ENCODE measurements at places on chromosomes 12 and 14.

- no peak for DNase-seq
Measured at GRCh38 chr14:33452995-33453394, 497.9 kb downstream of the EGLN3 start.

- no peak for DNase-seq
Measured at GRCh38 chr14:95814363-95815225, 62.0 kb upstream of the TUNAR start.

GRCh38 chr14:92520102-92521057, 6.8 kb downstream of the RIN3 start:
- DNase-seq, result no peak

DNA sequence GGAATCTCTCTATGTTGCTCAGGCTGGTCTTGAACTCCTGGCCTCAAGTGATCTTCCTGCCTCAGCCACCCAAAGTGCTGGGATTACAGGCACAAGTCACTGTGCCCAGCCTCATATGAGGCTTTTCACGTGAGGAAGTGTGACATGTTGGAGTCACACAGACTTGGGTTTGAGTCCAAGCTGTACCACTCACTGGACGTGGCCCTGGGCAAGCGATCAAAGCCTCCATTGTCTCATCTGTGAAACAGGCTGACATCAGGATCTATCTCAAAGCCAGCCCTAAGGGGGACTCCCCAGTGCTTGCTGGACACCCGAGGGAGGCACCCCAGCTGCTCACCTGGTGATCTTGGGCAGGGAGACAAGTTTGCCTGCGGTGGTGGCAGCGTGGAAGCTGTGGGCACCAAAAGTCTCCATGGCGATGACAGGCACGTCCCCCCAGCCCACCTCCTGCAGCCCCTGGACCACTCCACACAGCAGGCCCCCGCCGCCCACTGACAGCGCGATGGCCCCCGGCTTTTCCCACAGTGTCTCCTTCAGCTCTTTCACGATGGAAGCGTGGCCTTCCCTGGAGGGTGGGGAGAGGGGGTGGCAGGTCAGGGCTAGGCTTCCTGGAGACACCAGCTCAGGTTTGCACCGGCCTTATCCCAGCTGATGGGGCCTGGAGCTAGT, 6.7 kb downstream of the SDS start:
- no peak for DNase-seq

- DNase-seq, result no peak
Measured at GRCh38 chr12:32089586-32089985, 17.1 kb upstream of the BICD1 start.

DNA sequence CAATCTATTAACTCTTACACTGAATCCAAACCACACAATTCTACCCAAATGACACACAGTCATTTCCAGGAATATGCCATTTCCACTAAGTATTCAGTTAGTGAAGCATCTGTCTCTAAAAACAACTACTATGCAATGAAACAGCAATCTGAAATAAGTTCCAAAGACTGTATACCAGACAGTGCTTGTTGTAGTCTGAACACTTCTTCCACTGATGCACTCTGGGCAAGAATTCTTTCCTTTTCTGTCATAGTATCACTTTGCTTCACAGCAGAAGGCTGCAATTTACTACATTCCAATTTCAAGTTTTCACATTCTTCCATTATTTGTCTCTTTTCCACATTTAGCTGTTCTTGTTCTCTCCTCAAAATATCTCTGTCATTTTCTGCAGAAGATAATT, 25.8 kb downstream of the TRIP11 start:
- no peak for DNase-seq

GRCh38 chr14:38948576-38948975, 154.5 kb downstream of the SEC23A start:
- DNase-seq, result no peak

GRCh38 chr14:43872222-43872621, 634.9 kb downstream of the FSCB start:
- DNase-seq, result no peak

- no peak for DNase-seq
Measured at GRCh38 chr14:72675126-72675525, 218.8 kb downstream of the DPF3 start.

- no peak for DNase-seq
Measured at GRCh38 chr12:67813456-67813904, 164.9 kb downstream of the DYRK2 start.

- DNase-seq, result no peak
Measured at GRCh38 chr14:50272498-50272897, 39.5 kb downstream of the L2HGDH start.

GRCh38 chr12:42267413-42268190, 29.6 kb upstream of the YAF2 start:
- DNase-seq, result no peak

GRCh38 chr12:102430661-102431060, 49.7 kb downstream of the IGF1 start:
- no peak for DNase-seq

DNA sequence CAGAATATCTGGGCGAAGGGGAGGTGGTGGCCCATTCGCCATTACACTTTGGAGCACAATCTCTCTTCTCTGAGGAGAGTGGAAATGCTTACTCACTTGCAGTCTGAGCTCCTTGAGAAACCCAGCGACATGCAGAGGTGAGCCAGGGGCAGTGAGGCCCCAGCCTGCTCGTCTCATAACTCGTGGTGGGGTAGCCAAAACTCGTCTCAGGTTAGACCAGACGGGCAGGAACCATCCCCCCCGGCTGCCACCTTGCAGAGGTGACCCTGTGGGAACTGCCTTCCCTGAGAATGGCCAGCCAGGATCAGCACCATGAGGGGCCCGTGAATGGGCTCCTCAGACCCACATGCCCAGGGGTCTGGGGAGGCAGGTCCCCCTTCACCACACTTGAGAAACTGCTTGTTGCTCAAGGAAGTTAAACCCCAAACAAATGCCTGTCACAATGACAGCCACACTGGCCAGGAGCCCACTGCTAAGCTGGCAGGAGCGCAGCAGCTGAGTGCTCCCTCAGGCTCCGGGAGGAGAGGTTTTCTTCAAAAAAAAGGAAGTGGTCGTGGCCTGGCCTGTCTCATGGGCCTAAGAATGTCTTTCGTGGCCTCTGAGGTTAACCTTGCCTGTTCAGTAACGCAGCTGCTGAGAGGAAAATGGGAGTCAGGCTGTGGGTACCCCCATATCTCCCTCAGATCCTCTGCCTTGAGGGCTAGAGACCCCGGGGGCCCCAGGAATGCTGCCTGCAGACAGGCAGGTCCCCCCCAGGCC, 9.2 kb upstream of the ALDH2 start:
- no peak for DNase-seq

DNA sequence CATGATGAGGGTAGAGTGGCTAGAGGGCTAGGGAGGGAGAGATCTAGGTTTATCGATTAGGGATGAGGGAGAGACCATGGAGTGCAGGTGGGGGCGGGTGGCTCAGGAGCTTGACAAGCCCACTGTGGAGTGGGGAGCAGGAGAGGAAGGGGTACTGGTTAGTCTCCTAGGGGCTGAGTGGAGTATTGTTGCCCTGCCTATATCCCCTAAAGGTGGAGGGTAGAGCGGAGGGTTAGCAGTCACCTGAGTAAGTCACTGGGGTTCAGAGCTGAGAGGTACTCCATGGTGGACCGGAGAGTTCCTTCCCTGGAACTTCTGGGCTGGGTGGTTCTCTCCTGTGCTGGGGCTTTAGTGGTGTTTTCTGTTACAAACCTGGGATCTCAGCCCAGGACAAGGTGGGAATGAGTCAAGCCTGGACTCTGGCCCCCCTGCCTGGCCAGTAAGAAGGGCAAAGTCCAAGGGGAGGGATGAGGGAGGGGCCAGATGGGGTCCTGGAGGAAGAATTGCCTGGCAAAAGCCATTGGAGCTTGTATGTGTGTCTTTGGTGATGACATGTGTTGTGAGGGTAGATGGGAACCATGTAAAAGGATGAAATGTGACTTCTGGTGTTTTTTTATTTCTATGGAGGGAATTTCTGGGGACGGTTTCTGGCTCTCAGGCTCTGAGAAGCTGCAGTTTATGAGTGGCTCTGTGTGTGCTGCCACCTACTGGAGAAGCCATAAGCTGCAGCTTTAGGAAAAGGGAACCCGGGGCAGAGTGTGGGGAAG, at the start of gene CIDEB:
Gene CIDEB, minus strand, starts transcription at position 403 of the 767 bp plus-strand sequence. Its CDS starts 119 bp downstream, at position 284.
- DNase-seq, result no peak

DNA sequence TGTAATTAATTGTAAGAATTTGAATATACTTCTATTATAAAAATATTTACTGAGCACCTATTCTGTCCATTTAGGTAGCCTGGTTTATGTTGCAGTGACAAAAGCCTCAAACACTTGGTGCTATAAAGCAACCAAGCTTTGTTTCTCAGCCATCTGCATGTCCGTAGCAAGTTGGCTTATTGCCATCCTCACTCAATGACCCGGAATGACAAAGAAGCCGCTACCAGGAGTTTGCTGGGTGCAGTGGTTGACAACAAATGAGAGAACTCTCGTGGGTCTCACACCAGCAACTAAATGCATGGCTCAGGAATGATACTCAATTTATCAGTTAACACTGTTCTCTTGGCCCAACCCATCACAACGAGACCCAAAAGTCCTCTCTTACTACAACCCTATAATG, 553.1 kb downstream of the DIO2 start:
- no peak for DNase-seq

DNA sequence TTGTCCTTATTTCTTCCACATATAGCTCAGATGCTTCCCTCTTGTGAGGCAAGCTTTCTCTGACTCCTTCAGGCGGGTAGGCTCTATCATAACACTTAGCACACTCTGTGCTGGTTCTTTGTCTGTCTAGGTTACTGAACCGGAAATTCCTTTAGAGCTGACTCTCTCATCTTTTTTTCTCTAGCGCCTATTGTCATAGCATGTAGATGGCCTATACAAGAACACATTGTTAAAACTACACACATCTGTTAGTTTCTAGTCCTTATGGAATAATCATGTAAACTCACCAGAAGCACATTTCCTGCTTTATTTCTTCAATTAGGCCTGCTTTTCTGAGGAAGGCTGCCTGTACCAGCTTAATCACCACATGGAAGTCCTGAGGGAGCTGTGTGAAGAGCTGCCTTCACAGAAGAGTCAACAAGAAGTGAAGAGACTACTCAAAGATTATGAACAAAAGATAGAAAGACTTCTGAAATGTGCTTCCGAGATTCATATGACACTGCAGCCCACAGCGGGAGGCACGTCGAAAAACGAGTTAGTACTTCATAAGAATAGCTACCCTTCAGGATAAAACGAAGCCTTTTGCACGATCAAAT, 143.9 kb downstream of the SYNE2 start:
- DNase-seq, result no peak

DNA sequence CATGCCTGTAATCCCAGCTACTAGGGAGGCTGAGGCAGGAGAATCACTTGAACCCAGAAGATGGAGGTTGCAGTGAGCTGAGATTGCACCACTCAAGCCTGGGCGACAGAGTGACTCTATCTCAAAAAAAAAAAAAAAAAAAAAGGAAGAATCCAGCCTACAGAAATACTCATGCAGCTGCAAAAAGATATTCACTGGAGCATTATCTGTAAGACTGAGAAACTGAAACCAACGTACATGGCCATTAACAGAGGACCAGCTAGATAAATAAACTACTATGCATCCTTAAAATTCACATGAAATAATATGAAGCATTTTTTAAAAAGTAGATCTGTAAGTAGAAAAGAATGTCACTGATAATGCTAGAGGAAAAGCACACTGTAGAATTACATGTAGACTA, 3.5 kb downstream of the SLC7A7 start:
- no peak for DNase-seq

- no peak for DNase-seq
Measured at GRCh38 chr14:68981139-68981538, 2.0 kb upstream of the ACTN1 start.

- DNase-seq, result no peak
Measured at GRCh38 chr14:44745371-44745770, 216.4 kb downstream of the KLHL28 start.

GRCh38 chr14:104712881-104713734, 10.9 kb upstream of the ADSS1 start:
- DNase-seq, result no peak

GRCh38 chr14:60643141-60643462, 6.2 kb downstream of the SIX1 start:
- DNase-seq, result no peak

DNA sequence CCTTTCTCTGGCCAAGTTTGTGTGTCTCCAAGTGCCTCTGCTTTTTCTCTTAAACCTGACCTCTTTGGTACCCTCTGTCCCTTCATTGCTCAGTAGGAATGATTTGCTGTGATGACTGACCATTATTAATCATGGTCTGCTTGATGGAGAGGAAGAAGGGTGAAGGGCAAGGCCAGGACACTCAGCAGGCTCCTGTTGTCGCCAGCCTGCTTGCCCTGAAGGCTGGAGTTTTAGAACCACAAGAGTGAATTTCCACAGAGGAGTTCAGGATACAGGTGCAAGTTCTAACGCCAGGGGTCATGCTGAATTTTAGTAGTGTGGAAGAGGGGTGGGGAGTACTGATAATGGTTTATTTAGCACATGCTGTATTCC, 2.8 kb upstream of the ITGA5 start:
- DNase-seq, result no peak

DNA sequence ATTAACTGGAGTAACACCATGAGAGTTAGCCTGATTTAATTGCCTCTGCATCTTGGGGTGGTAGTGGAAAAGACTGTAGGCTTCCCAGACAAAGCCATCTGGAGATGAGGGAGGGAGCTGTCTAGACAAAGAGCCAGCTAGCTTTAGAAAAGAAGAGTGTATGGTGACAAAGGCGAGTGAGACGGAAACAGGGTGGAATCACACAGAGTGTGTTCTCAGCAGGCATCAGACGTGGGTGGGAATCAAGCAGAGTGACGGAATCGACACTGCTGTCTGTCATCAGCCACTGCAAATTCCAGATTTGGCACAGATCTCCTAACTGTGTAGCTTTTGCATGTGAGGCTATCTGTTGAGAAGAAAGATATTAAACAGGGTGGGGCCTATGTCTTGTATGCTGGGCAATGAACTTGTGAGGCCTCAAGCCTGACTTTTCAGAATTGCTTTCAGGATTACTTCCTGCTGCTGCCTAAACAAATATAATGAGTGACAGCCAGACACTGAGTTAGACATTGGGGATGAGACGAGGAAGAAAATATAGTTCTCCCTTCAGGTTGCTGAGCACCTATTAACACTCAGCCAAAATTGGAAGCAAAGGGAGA, 236.5 kb upstream of the GRIP1 start:
- DNase-seq, result no peak

DNA sequence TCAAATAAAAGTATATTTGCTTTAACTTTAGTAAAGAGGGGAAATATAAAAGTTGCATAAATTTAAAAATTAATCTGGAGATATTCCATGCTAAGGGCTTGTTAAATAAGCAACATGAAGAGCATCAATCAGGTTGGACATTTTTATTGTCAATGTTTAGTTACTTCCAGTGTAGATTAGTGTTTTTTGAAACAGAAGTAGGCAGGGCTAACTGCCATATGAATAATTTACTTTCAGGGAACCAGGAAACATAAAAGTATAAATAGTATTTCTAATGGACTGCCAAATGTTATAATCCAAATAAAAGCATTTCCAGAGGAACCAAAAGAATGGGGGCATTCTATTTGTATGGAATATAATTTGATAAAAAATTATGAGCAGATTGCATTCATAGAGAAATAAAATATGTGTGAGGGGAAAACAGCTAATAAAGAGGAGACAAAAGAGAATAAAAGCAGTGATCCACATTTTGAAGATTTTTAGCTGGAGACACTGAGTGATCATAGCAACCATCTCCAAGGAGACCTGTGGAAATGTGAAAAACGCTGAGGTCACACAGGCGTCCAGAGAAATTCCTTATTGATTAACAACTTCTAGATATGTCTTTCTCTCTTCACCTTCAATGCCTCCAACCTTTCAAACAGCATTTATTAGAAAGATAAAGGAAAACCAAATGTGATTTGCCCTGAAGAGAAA, 70.8 kb downstream of the SRGAP1 start:
- no peak for DNase-seq

GRCh38 chr14:101083564-101084435, 180.3 kb upstream of the RTL1 start:
- DNase-seq, result no peak

Data from anterior cingulate cortex (tissue), 58 donors.